ENCODE measurements at places on chromosomes 16 and 17. TPM values are rescaled to one million over a fixed set of nuclear protein-coding genes. Genes with fewer than 3 reads are reported as not detected.
A peak's percentile ranks its signal among the peaks of the same experiment; 100 is the strongest.

DNA sequence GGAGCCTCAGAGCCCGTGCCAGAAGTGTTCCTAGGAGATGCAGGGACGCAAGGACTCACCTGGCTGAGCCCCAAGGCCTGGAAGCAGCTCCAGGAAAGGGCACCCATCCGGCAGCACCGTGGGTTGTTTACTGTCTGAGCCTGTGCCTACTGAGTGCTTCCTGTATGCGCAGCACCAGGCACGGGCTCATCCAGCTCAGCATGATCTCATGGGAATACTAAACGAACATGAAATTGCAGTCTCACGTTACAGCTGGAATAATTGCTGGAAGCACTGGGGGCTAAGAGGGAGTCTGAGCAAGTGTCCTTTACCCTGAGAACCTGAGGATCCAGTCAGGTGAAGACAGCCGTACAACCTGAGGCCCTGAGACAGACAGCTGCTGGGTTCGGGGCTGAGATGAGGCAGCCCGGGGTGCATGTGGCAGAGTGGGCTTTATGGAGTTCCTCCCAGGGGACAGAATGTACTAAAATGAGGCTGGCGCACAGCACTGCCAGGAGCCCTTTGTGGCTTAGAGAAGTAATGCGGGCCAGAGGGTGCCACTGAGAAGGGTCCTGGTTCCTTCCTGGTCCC is 5.4 kb downstream of the CTRL start:
- no peaks in the 10 kb centered on the region for H3K27me3 ChIP-seq
- H3K4me3 ChIP-seq, result no peak overlapping the region
- peaks cover 11% of the 10 kb centered on the region for H3K4me1 ChIP-seq
- DNase-seq, result no peak
- peaks cover 4% of the 10 kb centered on the region for H3K36me3 ChIP-seq

DNA sequence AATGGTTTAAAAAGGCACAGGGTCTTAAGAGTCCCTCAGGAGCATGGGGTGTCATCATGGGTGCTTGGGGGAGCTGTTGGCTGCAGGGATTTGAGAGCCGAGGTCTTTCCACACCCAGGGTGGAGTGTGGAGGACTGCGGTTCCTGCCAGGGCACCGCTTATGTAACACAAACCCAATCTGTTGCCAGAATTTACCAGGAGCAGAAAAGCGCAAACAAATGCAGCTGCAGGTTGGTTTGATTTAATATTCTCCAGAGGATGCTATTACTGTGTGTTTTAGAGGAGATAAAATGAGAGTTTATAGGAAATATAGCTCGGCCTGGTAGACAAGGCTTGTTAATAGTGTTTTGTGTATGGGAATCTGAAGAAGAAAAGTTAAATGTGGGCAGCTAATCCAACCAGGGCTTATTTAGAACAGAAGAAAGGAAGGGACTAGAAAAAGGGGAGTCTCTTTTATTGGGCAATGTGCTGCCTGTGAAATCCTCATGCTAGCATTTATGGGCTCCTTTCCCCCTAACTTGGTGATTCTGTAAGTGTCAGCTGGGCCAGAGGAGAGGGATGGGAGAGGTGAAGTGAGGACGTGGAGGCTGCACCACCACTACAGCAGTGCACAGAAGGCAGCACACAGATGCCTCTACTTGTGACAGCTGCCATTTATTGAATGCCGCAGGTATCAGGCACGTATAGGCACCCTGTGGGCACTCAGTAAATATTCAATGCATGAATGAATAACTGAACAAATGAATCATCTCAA is 174.7 kb downstream of the KATNIP start:
- H3K4me1 ChIP-seq, result peaks cover 23% of the 10 kb centered on the region
- peaks cover 34% of the 10 kb centered on the region for H3K36me3 ChIP-seq
- no peak for DNase-seq
- no peaks in the 10 kb centered on the region for H3K27me3 ChIP-seq

DNA sequence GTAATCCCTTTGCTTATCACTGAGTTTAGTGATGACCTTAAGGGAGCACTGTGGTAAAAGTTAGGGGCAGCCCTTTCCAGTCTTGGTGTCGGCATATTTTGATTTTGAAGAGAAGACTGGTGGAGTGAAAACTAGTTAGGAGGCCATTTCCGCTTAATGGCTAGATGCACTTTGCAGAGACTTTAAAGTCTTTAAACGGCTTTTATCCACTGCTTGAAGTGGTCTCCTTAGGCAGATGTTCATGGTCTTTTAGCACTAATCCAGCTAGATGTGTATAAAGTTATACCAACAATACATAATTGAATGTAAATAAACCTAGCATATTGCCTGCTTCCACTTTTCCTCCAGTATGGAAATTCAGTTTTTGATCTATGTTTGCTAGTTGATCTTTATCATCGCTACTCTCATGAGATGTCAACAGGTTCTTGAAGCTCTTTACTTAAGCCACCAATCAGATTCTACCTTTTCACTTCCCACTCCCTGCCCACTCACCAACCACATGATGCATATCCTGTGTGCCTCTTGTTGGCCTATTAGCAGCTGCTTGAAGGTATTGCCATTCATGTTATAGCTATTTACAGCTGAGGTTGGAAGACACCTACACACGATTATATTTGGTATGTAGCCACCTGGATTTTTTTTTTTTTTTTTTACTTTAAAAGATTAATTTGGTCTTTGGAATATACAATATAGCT is 132.0 kb downstream of the NLK start:
- peaks cover 54% of the 10 kb centered on the region for H3K4me1 ChIP-seq
- H3K4me3 ChIP-seq, result no peak overlapping the region
- H3K27ac ChIP-seq, result no peak overlapping the region
- DNase-seq, result no peak

- peaks cover 24% of the 10 kb centered on the region for H3K4me1 ChIP-seq
- DNase-seq, result no peak
- H3K36me3 ChIP-seq, result no peaks in the 10 kb centered on the region
- H3K4me3 ChIP-seq, result peak overlapping the region; percentile 6
Observed at GRCh38 chr17:79749156-79749815, 18.5 kb downstream of the ENPP7 start.

GRCh38 chr17:82103553-82104451 is 5.8 kb upstream of the FASN start:
- H3K4me3 ChIP-seq, result no peak overlapping the region
- H3K36me3 ChIP-seq, result no peaks in the 10 kb centered on the region
- DNase-seq, result no peak
- H3K27ac ChIP-seq, result no peak overlapping the region
- H3K27me3 ChIP-seq, result no peaks in the 10 kb centered on the region

GRCh38 chr17:80166446-80166845 is 3.4 kb upstream of the CARD14 start:
- no peak overlapping the region for H3K27ac ChIP-seq
- H3K27me3 ChIP-seq, result peaks cover 9% of the 10 kb centered on the region
- DNase-seq, result no peak

DNA sequence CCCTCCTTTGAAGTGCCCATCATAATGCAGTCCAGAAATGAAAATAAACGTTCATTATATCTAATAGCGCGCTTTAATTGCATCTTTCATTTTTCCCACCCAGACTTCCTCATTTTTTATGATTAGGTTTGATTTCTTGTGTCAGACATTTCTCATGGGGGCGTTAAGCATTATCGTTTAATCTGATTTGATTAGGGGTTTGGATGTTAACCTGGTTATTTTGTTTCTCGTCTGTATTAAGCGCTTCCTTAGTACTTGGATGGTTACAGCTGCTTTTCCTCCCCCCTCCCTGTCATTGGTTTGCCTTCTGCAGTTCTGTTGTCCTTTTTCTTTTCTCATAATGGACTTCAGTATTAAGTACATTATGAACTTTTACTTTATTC is 540 bp downstream of the MFSD11 start:
- peak overlapping the region; percentile 95 for H3K4me3 ChIP-seq
- peaks cover 50% of the 10 kb centered on the region for H3K4me1 ChIP-seq
- peaks cover 35% of the 10 kb centered on the region for H3K36me3 ChIP-seq
- H3K27ac ChIP-seq, result peak overlapping the region; percentile 99
- H3K27me3 ChIP-seq, result no peaks in the 10 kb centered on the region

Gene CSH1
- not detected for total RNA-seq

Gene P2RX1
- not detected for total RNA-seq

Gene SALL1
- 0.78 TPM for total RNA-seq
